ENCODE measurements at places on chromosomes 12 and 14. TPM values are rescaled to one million over a fixed set of nuclear protein-coding genes. Genes with fewer than 3 reads are reported as not detected.

Gene SOCS4
- total RNA-seq = 9.4 TPM

Gene POTEM
- total RNA-seq = not detected

Gene NKX2-1
- total RNA-seq = not detected

Gene ISCU
- 94.3 TPM for total RNA-seq

Gene ASIC1
- 5.0 TPM for total RNA-seq

Gene PTGER2
- total RNA-seq = 3.8 TPM

Gene ZDHHC22
- total RNA-seq = 0.18 TPM

Gene PDZRN4
- not detected for total RNA-seq

Gene PCNX1
- total RNA-seq = 17.8 TPM

Gene LIN7A
- 0.14 TPM for total RNA-seq

Gene TRHDE
- 0.14 TPM for total RNA-seq

All from A549 treated with GW870086 at 1 μM for 4 hours (cell line).